Muscle of leg (tissue), 16 donors: ENCODE measurements at places on chromosomes 2 and 18. TPM values are rescaled to one million over a fixed set of nuclear protein-coding genes. Genes with fewer than 3 reads are reported as not detected.

- H3K27me3 ChIP-seq = no peaks in the 10 kb centered on the region
- DNase-seq = no peak
- no peak overlapping the region for H3K4me3 ChIP-seq
- H3K27ac ChIP-seq = no peak overlapping the region
- H3K4me1 ChIP-seq = no peaks in the 10 kb centered on the region
Observed at GRCh38 chr2:187509667-187510417, 44.4 kb downstream of the TFPI start.

DNA sequence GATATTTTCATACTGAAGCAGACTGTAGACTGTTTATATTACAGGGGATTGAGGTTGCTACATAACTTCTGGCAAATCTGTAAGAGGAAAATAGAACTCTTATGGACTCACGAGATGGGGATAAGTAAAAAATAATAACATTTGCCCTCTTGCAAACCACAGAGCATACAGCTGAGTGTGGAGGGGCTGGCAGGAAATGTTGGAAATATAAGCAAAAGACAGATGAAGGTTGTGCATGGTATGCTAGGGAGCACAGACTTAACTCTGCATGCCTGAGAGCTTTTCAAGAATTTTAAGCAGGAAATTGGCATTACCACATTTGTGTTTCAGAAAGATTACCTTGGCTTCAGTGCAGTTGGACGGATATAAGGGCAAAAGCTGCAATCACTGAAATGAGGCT, 411.1 kb downstream of the RAD51AP2 start:
- H3K27ac ChIP-seq = no peak overlapping the region
- no peak overlapping the region for H3K4me3 ChIP-seq
- H3K27me3 ChIP-seq = no peaks in the 10 kb centered on the region

GRCh38 chr2:106282462-106283170, 88.5 kb upstream of the UXS1 start:
- no peak overlapping the region for H3K27ac ChIP-seq
- H3K27me3 ChIP-seq = no peaks in the 10 kb centered on the region
- H3K36me3 ChIP-seq = no peaks in the 10 kb centered on the region
- no peak for DNase-seq

GRCh38 chr2:32591669-32592463, 36.0 kb upstream of the TTC27 start:
- DNase-seq = peak; percentile 8
- no peaks in the 10 kb centered on the region for H3K4me1 ChIP-seq
- H3K4me3 ChIP-seq = no peak overlapping the region
- no peaks in the 10 kb centered on the region for H3K27me3 ChIP-seq

The LAPTM4A gene
- 171 TPM for total RNA-seq

The YES1 gene
- total RNA-seq = 57.0 TPM

The CYS1 gene
- total RNA-seq = 11.5 TPM

The HOXD4 gene
- 2.2 TPM for total RNA-seq

The STAT4 gene
- 1.6 TPM for total RNA-seq

The GALR1 gene
- under 0.01 TPM for total RNA-seq
